EH (cell line): ENCODE measurements at places on chromosomes 1 and 21.
A peak's percentile ranks its signal among the peaks of the same experiment; 100 is the strongest.

DNA sequence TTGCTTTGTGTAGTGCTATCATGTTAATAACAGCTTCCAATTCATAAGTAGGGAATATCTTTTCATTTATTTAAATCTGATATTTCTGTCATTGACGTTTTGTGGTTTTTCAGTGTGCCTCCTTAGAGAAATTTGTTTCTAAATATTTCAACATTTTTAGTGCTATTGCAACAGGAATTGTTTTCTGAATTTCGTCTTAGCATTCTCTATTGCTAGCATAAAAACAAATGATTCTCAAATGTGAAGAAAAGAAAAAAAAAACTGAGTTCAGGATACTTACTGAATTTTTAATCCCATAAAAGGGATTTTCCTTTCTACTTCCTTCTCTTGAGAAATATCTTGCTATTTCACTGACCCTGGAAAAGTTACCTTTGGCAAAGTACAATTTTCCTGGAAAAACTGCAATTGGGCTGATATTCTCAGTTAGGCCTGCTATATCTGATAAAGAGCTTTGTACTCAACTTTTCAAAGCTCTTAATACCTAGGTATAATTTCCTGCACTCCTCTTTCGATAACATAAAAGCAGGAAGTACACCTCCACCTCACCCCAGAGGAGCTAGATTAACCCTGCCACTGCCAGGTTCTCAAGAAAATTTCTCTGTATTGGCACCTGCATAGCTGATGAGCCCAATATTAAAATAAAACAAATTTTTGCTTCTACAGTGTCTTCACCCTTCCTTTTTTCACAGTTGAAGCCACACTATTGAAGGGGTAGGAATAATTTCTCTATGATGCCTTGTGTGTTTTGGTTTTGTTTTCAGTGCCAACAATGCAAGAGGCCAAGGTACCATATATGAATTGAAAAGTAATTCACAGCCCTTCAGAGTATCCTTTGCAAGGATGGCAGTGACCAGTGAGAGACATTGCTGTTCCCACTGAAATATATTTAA lies 35.6 kb downstream of the PTPN14 start:
- no peak for DNase-seq

GRCh38 chr1:90708236-90708786 lies 8.8 kb downstream of the BARHL2 start:
- no peak for DNase-seq

DNA sequence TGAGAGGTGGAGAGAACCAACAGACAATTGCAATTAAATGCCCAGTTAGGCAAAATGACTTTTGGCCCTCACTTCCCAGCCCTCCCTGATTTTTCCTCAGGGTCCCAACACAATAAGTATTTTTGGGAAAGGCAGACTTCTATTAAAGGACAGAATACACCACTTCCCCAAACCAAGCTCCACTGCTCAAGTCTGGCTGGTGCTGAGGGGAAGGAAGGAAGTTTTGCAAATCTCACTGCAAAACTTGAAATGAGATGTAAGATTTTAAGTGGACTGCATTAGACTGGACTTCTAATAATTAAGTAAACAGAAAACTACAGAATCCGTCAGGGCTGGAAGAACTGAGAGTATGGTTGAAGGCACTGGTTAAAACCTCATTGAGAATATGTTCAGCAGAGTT lies 32.2 kb upstream of the CD1D start:
- no peak for DNase-seq

- no peak for DNase-seq
Observed at GRCh38 chr1:101843160-101843559, 153.6 kb downstream of the OLFM3 start.

GRCh38 chr1:204278251-204278650 lies 64.5 kb upstream of the GOLT1A start:
- no peak for DNase-seq

DNA sequence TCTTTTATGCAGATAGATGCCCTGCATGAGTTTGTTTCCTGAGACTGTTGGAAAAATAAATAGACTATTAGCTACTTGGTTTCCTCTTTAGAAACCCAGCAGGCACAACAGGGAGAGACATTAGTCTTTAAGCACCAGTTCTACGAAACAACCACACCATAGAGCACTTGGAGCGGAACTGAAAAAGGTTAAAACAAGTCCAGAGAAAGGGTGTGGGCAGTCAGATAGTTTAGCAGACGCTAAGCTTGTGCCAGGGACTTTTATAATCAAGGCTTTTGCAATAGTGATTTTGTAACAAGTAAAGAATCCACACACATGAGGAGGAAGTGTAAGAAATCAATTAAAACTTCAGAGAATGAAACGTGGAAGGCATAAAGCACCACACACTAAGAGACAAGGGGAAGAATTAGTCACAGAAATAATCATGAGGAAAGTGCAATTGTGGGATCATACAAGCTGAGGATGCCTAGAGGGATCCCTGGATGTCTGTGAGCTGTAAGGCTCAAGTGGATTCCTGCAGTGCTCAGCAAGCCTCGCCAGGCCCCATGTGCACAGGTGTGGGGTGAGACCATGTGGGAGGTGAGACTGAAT lies 37.8 kb upstream of the TLR5 start:
- DNase-seq = no peak

- DNase-seq = peak; percentile 78
Observed at GRCh38 chr1:79161077-79161476, 154.5 kb upstream of the ADGRL4 start.

GRCh38 chr21:22743085-22743484 lies 1744.9 kb downstream of the NCAM2 start:
- no peak for DNase-seq

GRCh38 chr1:84146411-84147032 lies 2.5 kb downstream of the PRKACB start:
- peak; percentile 76 for DNase-seq

DNA sequence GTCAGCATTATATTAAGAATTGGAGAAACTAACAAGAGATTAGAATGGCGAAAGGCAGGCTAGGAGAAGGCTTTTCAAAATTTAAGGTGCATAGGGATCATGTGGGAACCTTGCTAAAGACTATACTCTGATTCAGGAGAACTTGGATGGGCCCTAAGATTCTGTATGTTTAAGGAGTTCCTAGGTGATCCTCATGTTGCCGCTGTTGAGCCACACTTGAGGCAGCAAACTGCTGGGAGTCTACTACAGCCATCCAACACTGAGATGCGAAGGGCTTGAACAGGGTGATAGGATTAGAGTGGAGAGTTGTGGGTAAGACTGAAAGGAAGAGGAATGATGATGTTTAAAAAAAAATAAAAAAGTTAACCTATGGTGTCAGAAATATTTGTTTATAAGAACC lies 1013.2 kb downstream of the MRPL39 start:
- no peak for DNase-seq

GRCh38 chr1:181083842-181084605 lies 4.5 kb upstream of the IER5 start:
- DNase-seq = peak; percentile 52

- no peak for DNase-seq
Observed at GRCh38 chr21:37765221-37765900, 150.9 kb downstream of the KCNJ6 start.

DNA sequence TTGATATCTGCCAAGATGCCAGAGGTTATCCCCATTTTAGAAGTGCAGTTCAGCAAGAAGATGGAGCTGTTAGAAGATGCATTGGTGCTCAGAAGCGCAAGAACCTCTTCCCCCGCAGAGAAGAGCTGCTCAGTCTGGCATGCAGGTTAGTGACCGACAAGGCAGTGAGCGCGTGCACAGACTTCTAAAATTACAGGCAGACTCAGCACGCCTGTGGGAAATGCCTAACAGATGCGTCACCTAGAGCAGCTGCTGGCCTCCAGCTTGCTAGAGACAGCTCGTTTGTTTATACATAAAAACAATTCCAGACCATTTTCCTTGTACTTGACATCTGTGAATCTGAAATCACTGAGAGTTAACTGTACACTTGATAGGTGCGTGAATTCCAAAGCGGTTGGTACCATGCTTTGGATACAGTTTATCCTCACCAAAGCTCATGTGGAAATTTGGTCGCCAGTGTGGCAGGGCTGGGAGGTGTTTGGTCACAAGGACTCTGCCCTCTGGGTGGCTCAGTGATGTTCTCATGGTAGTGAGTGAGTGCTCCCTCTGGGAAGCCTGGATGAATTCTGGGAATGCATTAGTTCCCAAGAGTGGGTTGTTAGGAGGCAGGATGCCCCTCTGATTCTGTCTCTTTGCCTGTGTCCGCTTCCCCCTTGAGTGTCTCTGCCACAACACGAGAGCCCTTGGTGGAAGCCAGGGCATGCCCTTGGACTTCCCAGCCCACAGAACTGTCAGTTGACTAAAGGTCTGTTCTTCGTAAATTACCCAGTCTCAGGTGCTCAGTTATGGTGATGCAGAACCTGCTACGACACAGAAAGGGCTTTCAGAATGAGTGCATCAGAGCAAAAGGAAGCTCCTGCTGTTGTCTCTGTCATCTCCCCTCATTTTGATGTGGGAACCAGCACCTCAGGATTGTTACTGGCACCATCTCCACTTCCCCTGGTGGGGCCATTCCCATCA lies 24.4 kb downstream of the SNAP47 start:
- DNase-seq = peak; percentile 99

DNA sequence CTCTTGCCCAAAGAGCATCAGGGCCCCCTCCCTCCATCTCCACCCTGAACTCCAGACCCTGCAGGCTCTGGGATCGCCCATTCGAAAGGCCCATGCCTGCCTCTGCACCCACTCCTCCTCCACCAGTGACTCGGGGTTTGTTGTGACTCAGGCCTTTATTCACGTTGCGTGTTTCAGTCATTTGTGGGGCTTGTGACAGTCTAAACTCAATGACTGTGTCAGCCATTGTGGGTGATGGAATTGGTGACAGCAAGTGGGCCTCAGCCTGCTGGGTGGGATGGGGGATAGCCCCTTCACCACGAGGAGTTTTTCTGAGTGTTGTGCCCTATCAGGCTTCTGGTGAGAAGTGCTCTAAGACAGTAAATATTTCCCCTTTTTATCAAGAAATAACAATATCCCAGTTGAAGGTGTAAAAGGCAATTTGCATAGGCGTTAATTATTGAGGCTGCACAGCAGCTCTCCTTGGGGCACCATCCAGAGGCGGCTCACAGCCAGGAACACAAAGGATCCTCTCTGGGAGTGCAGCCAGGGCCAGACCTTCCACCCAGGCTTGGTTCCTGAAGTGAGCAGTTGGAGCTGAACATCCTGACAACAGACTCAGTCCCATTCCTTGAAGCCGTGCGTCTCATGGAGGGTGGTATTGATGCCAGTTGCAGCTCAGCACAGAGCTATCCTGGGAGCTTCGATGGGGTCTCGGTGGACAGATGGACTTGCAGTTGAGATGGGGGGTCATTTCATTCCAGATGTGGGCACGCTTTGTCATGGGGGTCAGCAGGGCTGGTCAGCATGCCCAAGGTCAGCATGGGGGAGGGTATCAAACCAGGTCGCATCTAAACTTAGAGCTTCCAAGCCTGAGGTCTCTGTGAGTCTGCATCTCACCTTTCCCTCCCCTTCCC lies 135.6 kb upstream of the CACNA1E start:
- no peak for DNase-seq

- peak; percentile 67 for DNase-seq
Observed at GRCh38 chr1:243956450-243956849, 94.6 kb upstream of the ZBTB18 start.

GRCh38 chr1:168116327-168116799 lies 20.4 kb downstream of the GPR161 start:
- DNase-seq = no peak

DNA sequence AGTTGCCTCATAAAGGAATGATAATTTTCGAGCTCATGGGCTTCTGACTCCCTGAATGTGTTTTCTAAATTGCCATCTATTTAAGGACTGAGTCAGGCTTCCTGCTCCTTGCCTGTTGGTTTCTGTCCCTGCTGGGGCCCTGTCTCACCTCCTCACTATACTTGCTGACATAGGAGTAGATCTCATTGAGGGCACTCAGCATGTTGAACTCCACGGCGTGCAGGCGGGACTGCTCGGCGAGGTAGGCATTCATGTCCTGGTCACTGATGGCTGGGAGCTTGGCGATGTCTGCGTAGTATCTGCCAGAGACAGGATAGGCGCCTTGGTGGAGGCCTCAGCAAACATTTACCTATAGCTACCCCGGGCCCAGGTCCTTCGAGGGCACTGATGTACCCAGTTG lies 116.9 kb upstream of the CD34 start:
- no peak for DNase-seq

DNA sequence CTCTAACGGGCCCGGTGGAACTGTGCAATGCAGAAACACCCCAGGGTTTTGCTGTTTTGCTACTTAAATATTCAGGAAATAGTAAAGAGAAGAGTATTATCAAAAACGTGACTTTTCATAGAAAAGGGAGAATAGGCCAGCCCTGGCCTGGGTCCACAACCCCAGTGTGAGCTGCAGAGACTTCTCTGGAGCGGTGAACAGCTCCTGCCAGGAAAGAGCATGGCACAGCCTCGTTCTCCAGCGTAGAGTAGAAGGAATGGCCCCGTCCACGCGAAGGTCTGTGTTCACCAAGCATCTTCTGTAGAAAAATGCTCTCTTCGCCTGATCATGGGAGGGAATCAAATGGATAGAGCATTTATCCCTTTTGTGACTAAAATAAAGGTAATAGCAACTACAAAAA lies 51.4 kb downstream of the PDE9A start:
- no peak for DNase-seq

DNA sequence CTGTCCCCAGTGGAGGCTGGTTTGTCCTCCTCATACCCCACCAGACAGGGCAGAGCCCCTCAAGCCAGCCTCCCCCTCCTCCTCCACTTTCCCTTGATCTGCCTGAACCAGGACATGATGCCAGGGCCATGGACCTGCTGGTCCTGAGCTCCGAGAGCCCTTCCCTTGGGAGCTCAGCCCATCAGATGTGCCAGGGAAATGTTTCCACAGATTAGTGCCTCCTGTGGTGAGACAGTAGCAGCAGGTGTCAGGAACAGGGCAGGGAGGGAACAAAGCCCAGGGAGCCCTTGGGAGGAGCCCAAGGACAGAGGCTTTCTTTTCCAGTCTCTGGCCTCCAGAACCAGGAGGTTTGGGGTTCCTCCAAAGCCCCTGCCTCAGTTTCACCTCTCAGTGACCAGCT lies 14.6 kb upstream of the SLC41A1 start:
- DNase-seq = no peak

- peak; percentile 61 for DNase-seq
Observed at GRCh38 chr1:173097001-173097400, 46.3 kb upstream of the TNFSF18 start.

DNA sequence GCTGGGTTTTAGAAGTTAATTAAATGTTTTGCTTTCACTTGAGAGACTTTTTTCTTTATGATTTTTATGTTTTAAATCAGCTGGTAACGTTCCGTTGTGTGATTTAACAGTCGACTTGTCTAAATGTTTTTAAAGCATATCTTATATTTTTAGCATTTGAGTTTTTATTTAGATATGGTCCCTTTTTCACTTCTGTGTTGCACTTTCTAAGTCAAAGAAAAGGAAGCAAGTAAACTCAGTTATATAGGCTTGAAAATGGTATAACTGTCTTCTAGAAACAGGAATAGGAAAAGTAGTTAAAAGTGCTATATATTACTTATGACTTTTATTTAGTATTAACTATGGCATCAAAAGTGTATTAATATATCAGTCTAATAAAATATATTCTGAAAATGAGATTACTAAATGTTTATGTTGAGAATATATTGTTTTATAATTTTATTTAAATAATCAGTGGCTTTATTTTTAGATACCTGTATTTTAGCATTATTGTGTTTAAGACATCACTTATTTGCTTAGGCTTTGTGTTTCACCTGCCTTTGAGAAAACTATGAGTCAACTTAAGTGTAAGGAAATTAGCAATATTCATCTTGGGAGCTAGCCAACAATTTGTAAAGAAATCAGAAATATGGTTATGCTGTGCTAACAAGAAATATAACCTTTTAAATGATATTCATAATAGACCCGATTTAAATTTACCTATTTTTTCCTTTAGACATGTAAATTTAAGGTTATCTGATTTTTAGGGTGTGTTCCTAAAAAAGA lies 60.5 kb downstream of the RABGAP1L start:
- DNase-seq = no peak

- no peak for DNase-seq
Observed at GRCh38 chr1:236869911-236870310, 74.8 kb downstream of the MTR start.
